Activated CD4-positive, alpha-beta T cell treated with anti-CD3 and anti-CD28 coated beads for 48 hours (primary cell): ENCODE measurements at places on chromosomes 11 and 22.
A peak's percentile ranks its signal among the peaks of the same experiment; 100 is the strongest.

DNA sequence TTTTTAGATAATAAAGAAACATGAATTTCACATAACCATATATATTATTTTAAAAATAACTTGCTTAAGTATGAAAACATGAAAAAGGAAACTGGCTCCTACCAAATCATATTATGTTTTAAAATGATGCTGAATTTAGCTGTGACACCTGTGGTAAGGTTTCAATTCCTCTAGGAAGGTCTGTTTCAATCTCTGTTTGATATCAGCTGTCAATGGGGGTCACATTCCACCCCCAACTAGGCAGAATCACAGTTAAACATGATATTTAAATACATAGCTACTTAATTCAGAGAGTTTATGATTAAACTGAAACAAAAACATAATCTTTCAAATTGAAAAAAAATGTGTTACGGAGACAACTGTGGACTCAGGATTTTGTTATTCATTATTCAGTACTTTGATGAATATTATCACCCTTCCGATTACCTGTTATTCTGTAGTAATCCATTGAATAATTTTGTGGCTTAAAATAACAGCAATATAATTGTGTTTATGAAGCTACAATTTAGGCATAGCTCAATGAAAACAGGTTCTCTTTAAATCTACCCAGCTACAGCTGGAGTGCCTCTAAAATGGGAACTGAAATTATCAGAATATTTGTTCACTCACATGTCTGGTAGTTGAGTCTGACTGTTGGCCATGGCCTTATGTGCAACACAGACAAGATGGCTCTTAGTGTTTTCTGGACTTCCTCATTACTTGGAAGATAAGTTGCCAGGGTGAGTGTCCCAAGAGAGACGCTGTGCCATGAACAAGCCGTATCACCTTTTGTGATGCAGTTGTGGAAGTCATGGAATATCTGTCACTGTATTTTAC, 244.6 kb upstream of the ANO3 start:
- no peak for DNase-seq

GRCh38 chr11:62245271-62245753, 3.3 kb downstream of the SCGB1D2 start:
- peak; percentile 33 for DNase-seq

- DNase-seq = no peak
These were observed 10.5 kb downstream of the CD82 start for GRCh38 chr11:44575962-44576361.

- DNase-seq = no peak
These were observed 511.2 kb upstream of the RAG2 start for GRCh38 chr11:37109286-37109585.

GRCh38 chr11:31995525-31996094, 95.3 kb upstream of the RCN1 start:
- no peak for DNase-seq

DNA sequence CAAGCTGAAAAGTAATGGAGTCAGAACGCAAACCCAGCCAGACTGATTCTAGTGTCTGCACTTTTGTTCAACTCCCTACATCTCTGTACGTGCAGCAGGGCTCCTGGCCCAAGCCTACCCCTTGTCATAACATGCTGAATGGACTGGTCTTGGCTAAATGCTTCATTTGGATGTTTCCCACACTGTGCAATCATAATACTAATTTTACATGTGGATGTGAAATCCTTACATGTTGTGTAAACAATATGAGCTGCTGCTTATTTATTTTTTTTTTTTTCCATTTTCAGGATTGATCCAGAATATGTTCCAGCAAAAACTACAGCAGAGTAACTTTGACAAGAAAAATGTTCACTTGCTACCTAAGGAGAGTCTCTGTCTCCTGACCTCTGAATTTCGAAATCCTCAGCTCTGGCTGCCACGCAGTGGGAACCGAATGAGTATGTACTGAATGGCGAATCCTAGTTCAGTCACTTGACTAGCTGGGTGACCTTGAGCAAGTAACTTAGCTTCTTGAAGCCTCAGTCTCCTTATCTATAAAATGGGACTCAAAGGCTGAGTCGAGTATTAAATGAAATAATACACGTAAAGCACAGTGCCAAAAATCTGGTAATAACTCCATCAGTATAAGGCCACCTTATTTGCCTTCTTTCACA, 133.4 kb downstream of the EHF start:
- DNase-seq = no peak

- DNase-seq = peak; percentile 1
These were observed 59.7 kb upstream of the KCNQ1OT1 start for GRCh38 chr11:2759228-2760195.

GRCh38 chr11:110728476-110728875, 16.2 kb upstream of the ARHGAP20 start:
- DNase-seq = no peak

DNA sequence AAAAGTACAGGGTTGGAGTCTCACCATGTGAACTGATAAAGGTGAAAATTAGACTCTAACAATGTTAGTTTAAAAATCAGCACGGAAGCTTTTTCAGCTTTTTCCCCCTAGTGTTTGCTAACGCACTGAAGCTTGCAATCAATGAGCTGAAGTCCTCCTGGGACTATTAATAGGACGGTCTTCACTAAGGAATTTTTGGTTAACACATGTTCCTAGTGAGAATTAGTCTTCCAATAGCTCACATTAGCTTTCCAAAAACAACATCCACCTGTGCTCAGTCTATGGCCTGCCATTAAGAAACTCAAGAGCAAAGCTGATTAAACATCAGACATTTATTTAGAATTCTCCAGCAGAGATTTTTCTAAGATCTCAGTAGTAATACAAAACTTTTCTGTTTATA, 26.7 kb upstream of the DDI1 start:
- DNase-seq = no peak

DNA sequence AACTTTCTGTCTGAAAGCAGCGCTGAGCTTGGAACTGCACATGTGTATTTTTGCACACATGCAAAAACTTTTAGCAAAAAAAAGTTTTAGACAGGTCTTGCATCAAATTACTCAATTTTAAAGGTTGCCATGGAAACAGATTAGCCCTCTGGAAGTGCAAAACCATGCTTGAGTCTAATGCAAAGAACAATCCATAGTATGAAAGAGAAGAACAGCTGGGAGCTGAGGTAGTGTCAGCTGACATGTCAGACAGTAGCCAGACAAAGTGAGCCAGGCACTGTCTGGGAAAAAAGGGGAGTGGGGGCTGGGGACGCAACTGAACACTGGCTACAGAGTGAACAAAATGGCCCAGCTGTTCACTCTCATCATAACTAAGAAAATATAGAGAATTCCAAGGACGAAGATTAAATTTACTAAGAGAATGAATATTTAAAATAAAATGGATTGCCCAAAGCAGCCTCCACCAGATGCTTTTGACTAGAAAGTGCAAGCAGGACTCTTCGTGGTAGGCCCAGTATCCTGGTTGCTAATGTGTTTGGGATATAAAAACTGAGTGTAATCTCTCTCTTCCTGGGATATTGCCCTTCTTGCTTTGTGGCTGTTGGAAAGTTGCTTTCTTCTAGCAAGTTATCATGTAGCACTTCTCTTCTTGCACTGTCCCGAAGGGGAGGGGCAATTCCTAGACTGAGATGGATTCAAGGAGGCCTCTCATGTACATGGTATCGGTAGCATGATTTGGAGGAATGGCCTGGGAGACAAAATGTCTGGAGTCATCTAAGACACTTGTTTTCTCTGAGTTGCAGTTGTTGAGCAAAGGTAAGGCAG, 434.1 kb upstream of the FAT3 start:
- DNase-seq = no peak

DNA sequence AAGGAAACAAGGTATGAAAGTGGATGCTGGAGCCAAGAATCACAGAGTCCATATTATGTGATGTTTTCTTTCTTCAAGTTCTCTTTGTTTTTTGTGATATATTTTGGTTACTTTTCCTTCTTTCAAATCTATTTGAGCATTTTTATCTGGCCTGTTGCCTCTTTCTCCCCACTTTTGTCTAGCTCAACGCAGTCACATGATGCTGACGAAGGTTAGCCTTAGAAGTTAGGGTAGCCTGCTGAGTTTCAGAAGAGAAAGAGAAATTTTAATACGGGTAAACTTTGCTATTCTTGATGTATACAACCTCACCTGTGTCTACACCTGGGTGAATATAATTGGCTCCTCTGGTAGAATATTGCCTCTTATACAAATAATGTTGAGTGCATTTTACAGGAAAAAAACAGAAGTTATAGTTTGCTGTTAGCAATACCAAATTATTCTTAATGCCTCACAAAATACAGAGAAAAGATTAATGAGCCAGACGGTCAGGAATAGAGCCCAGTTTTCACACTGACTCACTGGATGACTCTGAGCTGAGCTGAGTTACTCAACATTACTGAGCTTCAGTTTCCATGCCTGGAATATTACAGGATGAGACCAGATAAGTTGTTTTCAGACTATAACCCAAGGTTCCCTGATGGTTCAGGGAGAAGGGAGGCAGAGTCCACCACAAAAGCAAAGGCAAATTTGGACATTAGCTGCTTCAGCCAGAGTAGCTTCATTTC, 161.6 kb upstream of the BDNF start:
- DNase-seq = no peak

DNA sequence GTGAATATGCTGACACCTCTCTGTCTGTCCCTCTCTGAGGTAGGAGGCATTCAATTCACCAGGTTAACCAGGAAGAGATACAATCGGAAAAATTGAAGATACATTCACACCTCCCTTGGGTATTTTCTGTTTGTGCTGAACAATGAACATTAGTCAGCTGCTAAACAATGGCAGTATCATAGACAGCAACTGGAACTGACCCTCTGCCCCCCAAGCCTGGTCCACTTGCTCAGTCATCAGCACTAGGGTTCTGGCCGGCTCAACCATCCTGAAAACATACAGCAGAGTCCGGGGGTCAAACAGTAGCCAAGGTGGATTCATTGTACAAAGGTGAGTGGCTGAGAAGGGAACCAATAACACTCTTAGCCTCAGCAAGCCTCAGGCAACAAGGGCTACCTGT, 4.0 kb downstream of the NECTIN1 start:
- no peak for DNase-seq

GRCh38 chr22:37607010-37607934, 1.4 kb upstream of the GGA1 start:
- peak; percentile 93 for DNase-seq

- no peak for DNase-seq
These were observed 102.3 kb upstream of the DRD2 start for GRCh38 chr11:113577356-113578032.

DNA sequence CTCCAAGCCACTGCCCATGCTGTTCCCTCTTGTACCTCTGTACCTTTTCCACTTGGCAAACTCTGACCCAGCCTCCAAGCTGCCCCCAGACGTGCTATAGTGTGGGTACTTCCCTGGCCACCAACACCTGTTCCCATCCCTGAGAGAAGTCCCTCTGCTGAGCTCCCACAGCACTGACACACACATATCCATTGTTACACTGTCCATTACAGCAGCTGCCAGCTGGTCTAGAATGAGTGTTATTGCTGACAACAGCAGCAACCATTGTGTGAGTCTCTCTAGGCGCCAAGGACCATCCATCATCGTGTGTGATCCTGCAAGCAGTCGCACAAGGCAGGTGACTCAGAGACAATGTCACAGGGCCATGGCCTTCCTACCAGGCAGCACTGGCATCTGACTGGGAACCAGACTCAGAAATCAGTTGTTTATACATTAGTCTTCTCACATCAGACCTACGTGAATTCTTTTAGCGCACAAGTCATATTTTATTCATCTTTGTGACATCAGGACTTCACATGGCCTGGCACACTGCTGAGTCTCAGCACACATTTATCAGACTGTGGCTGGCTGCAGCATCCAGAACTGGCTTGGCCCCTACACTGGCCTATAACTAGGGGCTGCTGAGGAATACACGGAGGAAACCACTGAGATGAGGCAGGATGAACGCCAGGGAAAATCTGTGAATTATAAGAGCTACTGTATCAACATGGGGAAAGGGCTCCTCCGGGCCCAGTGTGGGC, 56.4 kb downstream of the SGSM3 start:
- DNase-seq = no peak

DNA sequence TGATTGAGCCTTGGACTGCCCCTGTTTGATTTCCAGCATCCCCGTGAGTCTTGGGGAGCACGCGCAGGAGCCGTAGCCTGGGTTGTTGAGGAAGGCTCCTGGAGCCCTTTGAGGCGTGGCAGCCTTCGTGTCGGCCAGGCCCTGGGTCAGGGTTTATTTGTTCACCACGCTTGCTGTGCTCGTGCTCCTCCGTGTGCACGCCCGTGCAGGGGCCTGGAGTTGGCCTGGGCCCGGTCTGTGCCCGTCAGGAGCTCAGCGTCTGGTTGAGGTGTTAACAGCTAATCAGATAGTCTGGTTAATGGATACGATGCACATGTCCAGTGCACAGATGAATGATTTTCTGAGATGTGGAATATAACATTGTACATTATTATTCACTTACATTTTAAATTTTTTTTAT, 8.0 kb downstream of the IGHMBP2 start:
- DNase-seq = no peak

DNA sequence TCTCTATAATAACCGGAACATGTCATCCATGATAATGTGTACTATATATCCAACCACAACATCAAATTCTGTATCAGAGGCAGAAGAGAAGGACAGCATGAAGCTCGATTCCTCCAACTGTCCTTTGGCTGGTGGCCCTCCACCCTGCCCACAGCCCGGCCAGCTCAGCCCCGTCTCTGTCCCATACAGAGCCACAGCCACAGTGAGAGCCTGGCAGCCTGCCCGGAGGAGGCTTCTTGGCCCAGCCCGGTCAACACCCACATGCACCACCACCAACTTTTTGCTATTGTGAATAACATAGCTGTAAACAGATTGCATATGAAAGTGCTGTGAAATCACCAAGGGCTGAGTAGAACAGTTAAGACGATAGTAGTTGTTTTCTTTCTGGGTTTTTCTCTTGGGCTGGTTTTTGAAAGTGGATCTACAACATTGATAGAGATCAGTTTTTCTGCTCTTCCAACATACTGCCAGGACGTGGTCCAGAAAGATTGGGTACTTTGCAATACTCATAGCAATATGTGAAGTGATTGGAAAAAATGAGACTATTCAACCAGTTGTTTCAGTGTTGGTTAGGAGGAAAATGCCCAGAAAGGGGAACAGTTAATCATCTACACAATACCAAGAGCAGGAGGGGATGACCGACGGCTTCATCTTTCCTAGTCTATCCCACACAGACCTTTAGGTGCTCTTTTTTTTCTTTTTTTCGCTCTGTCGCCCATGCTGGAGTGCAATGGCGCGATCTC, 6.9 kb upstream of the TUBA8 start:
- DNase-seq = peak; percentile 44

GRCh38 chr22:37802310-37803194, 5.2 kb upstream of the GCAT start:
- DNase-seq = peak; percentile 44

DNA sequence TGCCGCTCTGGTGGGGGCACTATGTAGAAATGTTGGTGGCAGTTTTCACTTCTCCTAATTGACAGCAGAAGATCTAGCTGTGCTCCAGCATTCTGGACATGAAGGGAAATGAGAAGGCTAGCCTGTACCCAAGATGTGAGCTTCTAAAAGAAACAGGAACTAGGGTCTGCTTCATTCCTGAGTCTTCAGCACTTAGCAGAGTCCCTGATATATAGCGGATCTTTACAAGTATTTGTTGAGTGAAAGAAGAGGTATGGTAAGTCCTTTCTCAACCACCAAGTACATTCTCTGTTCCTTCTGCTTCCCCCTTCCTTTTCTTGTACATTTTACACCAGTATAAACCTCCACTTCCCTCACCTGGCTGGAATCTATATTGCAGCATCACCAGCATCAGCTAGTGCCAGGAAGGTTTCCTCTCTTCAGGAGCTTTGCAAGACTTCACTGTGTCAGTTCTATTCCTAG, 408.3 kb upstream of the CADM1 start:
- DNase-seq = no peak
